ENCODE measurements at places on chromosomes 13 and 19.

- peak overlapping the region; percentile 88 for H3K4me3 ChIP-seq
- peaks cover 6% of the 10 kb centered on the region for H3K36me3 ChIP-seq
- peaks cover 40% of the 10 kb centered on the region for H3K4me1 ChIP-seq
- DNase-seq, result peak; percentile 57
- H3K27me3 ChIP-seq, result no peaks in the 10 kb centered on the region
These were observed 23.0 kb downstream of the IER2 start for GRCh38 chr19:13173139-13173737.

GRCh38 chr13:91154558-91155353 lies 192.7 kb upstream of the MIR17HG start:
- H3K4me1 ChIP-seq, result no peaks in the 10 kb centered on the region
- peaks cover 17% of the 10 kb centered on the region for H3K27me3 ChIP-seq
- no peak overlapping the region for H3K27ac ChIP-seq
- no peak for DNase-seq
- H3K36me3 ChIP-seq, result no peaks in the 10 kb centered on the region
- no peak overlapping the region for H3K4me3 ChIP-seq

- no peak overlapping the region for H3K27ac ChIP-seq
- H3K36me3 ChIP-seq, result no peaks in the 10 kb centered on the region
- H3K27me3 ChIP-seq, result no peaks in the 10 kb centered on the region
- DNase-seq, result no peak
These were observed 1272.1 kb upstream of the PCDH20 start for GRCh38 chr13:62687732-62688131.

DNA sequence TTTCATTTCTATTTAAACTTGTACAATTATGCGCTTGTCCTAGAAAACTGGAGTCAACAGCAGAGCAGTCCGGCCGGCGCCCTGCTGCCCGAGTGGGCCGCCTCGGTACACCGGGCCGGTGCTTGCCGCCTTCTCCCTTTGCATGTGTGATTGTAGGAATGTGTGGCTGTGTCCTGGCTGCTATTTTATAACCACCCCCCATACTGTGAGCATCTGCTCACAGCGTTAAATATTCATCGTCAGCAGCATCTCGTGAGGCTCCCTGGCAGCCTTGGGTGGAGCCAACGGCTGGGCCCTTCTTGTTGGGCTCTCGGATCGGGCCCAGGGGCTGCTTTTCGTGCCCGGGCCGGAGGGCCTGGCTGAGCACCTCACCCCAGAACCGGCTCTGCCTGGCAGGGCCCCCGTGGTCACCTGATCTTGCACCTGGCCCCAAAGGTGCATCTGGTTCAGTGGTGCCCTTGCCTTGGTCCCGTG lies 10.6 kb downstream of the PIAS4 start:
- no peaks in the 10 kb centered on the region for H3K27me3 ChIP-seq
- H3K36me3 ChIP-seq, result peaks cover 14% of the 10 kb centered on the region
- no peaks in the 10 kb centered on the region for H3K4me1 ChIP-seq
- no peak overlapping the region for H3K27ac ChIP-seq
- DNase-seq, result no peak

GRCh38 chr19:55248166-55248675 lies 10.6 kb downstream of the PPP6R1 start:
- peaks cover 30% of the 10 kb centered on the region for H3K4me1 ChIP-seq
- no peaks in the 10 kb centered on the region for H3K27me3 ChIP-seq
- H3K27ac ChIP-seq, result peak overlapping the region; percentile 8
- peaks cover 31% of the 10 kb centered on the region for H3K36me3 ChIP-seq
- H3K4me3 ChIP-seq, result no peak overlapping the region
- no peak for DNase-seq

DNA sequence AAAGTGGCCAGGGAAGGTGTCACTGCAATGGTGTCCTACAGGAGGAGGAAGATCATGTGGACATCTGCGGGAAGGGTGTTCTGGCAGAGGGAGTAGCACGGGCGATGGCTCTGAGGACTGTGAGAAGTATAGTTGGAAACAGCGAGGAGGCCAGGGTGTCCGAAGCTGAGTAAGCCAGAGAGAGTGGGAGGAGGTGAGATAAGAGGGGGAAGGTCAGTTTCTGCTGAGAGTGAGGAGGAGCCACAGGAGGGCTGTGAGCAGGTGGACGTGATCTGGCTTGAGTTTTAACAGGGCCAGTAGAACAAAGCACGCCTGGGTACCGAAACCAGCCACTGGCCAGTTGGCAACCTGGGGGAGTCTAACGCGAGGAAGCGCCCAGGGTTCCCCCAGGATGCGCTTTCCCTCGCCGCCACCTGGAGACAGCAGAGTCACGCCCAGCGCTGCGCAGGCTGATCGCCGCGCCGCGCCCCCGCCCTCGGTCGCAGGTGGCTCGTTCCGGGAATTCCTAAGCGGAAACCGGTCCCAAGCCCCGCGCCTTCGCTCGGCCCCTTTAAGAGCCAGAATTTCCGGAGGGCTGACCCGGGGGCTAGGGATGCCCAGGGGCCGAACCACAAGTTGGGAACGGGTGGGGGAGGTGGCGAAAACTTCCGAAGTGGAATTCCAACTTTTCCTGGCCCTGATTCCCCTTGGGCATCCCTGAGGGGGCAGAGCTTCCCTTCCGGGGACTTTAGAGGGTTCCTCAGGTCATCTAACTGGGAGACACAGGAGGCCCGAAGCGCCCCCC lies 1.1 kb upstream of the LSR start:
- H3K36me3 ChIP-seq, result peaks cover 4% of the 10 kb centered on the region
- peaks cover 56% of the 10 kb centered on the region for H3K27me3 ChIP-seq
- peak overlapping the region; percentile 79 for H3K4me3 ChIP-seq
- DNase-seq, result peak; percentile 82
- no peak overlapping the region for H3K27ac ChIP-seq

DNA sequence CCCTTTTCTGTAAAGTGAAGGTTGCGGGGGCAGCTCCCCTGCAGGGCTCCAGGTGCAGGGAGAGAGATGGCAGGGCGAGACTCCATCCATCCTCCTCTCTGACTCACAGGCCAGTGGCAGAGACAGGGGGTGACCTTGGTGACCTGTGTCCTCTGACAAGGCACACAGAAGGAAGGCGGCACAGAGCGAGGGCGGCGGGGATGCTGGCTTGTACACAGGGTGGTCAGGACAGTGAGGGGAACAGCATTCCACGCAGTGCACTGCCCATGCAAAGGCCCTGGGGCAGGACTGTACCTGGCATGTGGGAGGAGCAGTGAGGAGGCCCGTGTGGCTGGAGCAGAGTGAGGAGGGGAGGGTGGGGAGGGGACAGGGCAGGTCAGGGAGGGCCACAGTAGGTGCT lies 7.7 kb downstream of the NDUFA11 start:
- peaks cover 5% of the 10 kb centered on the region for H3K4me1 ChIP-seq
- no peaks in the 10 kb centered on the region for H3K27me3 ChIP-seq
- no peak overlapping the region for H3K4me3 ChIP-seq
- no peak for DNase-seq

- H3K4me3 ChIP-seq, result peak overlapping the region; percentile 99
- peaks cover 8% of the 10 kb centered on the region for H3K27me3 ChIP-seq
- peaks cover 8% of the 10 kb centered on the region for H3K36me3 ChIP-seq
- peak overlapping the region; percentile 100 for H3K27ac ChIP-seq
These were observed 17.4 kb upstream of the AP1M2 start for GRCh38 chr19:10604460-10604980.

- no peak overlapping the region for H3K4me3 ChIP-seq
- H3K27me3 ChIP-seq, result no peaks in the 10 kb centered on the region
- no peaks in the 10 kb centered on the region for H3K36me3 ChIP-seq
These were observed 2318.0 kb downstream of the PCDH9 start for GRCh38 chr13:64912141-64912540.

GRCh38 chr13:70623239-70623638 lies 515.0 kb upstream of the KLHL1 start:
- no peaks in the 10 kb centered on the region for H3K4me1 ChIP-seq
- no peaks in the 10 kb centered on the region for H3K36me3 ChIP-seq
- no peak overlapping the region for H3K27ac ChIP-seq
- no peak for DNase-seq
- H3K27me3 ChIP-seq, result no peaks in the 10 kb centered on the region

- peaks cover 24% of the 10 kb centered on the region for H3K4me1 ChIP-seq
- H3K27ac ChIP-seq, result peak overlapping the region; percentile 85
- DNase-seq, result no peak
- peaks cover 1% of the 10 kb centered on the region for H3K36me3 ChIP-seq
These were observed 149.4 kb downstream of the SHISA2 start for GRCh38 chr13:25902455-25902854.

- peaks cover 2% of the 10 kb centered on the region for H3K36me3 ChIP-seq
- H3K4me1 ChIP-seq, result peaks cover 18% of the 10 kb centered on the region
- H3K27ac ChIP-seq, result no peak overlapping the region
- no peak overlapping the region for H3K4me3 ChIP-seq
These were observed 54.1 kb downstream of the WDFY2 start for GRCh38 chr13:51638216-51638871.

GRCh38 chr19:17266589-17266974 lies 661 bp upstream of the BABAM1 start:
- peak overlapping the region; percentile 95 for H3K4me3 ChIP-seq
- DNase-seq, result no peak
- peaks cover 13% of the 10 kb centered on the region for H3K36me3 ChIP-seq
- peak overlapping the region; percentile 79 for H3K27ac ChIP-seq
- H3K4me1 ChIP-seq, result peaks cover 14% of the 10 kb centered on the region
- no peaks in the 10 kb centered on the region for H3K27me3 ChIP-seq

- no peaks in the 10 kb centered on the region for H3K27me3 ChIP-seq
- peak within 1 kb of the TSS; percentile 14 for H3K27ac ChIP-seq
- H3K4me1 ChIP-seq, result peaks cover 26% of the 10 kb centered on the region
- DNase-seq, result peak; percentile 83
- H3K36me3 ChIP-seq, result peaks cover 29% of the 10 kb centered on the region
These were observed at the start of gene CLIP3 for GRCh38 chr19:36032251-36033104. Gene CLIP3, minus strand, starts transcription at chr19:36032873. Its CDS starts 516 bp downstream, at chr19:36032357.

DNA sequence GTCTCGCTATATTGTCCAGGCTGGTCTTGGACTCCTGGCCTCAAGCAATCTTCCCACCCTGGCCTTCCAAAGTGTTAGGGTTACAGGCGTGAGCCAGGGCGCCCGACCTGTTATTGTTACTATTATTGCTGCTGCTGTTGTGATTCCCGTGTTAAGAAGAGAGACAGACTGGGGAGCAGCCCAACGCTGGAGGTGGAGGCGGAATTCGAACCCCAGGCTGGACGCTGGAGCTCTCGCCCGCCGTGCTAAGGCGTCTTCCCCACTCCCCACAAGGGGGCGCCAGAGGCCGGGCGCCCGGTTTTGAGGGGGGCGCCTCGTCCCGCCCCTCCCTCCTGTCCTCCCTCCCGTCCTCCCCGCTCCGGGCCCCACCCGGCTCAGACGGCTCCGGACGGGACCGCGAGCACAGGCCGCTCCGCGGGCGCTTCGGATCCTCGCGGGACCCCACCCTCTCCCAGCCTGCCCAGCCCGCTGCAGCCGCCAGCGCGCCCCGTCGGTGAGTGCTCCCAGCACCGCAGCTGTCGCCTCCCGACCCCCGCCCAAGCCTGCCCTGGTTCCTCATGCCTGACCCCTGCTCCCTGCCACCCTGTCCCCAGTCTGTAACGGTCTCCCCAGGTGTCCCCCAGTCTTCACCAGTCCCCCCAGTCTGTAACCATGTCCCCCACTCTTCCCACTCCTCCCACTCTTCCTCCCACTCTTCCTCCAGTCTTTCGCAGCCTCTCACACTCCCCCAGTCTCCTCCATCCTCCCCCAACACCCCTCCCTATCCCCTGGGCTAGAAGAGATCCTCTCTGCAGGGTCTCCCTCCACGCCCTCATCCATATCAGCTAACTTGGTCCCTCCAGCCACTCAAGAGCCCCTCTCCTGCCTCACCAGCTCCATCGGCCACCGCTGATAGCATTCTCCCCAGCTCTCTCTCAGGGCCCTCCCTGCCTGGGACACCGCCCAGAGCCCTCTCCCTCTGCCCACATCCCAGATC lies at the start of gene EHD2:
Gene EHD2, plus strand, starts transcription at position 377 of the 976 bp plus-strand sequence. CDS start 3,191 bp downstream, outside the sequence.
- peak within 1 kb of the TSS; percentile 8 for H3K27ac ChIP-seq
- peaks cover 2% of the 10 kb centered on the region for H3K4me1 ChIP-seq
- H3K4me3 ChIP-seq, result peak within 1 kb of the TSS; percentile 56
- peak; percentile 85 for DNase-seq
- H3K27me3 ChIP-seq, result peaks cover 23% of the 10 kb centered on the region

Data from activated CD4-positive, alpha-beta T cell treated with anti-CD3 and anti-CD28 coated beads, Interleukin-2, amount 10 ng/mL, durations not matched to agents 24 days and 14 days (primary cell).